ENCODE measurements at places on chromosomes 16 and 17.
A peak's percentile ranks its signal among the peaks of the same experiment; 100 is the strongest.

- DNase-seq, result no peak
Measured at GRCh38 chr17:75191584-75191983, 8.8 kb upstream of the SUMO2 start.

- no peak for DNase-seq
Measured at GRCh38 chr17:62931101-62931500, 34.9 kb upstream of the TANC2 start.

- no peak for DNase-seq
Measured at GRCh38 chr16:23893986-23894385, 58.2 kb downstream of the PRKCB start.

DNA sequence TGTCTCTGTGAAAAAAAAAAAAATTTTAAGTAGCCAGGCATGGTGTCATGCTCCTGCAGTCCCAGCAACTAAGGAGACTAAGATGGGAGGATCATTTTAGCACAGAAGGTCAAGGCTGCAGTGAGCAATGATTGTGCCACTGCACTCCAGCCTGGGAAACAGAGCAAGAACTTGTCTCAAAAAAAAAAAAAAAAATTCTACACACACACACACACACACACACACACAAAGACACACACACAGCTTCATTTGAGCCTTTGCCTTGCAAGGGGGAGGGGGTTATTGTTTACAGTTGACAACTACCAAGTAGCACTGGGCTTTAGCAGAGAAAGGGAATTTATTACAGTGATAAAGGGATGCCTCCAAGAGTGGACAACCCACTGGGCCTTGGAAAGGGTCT is 4.9 kb upstream of the POLR3E start:
- DNase-seq, result no peak

DNA sequence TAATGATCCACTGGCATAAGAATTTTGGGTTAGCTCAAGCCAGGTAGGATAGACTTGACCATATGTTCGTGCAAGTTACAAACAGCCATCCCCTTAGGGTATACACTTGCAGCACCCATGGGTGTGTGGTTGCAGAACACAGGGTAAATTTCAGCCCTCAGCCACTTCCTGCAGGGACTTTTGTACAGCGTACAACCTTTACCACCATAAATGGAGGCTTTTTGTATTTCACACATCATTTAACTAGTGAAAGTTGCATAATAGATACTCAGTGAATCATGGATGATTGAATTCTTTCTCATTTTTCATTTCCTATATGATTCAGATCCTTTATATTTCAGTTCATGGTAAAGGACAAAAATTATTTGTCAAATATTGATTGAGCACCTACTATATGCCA is 473.9 kb downstream of the CDH13 start:
- no peak for DNase-seq

GRCh38 chr17:48244121-48244711 is 136.7 kb downstream of the SNX11 start:
- no peak for DNase-seq

DNA sequence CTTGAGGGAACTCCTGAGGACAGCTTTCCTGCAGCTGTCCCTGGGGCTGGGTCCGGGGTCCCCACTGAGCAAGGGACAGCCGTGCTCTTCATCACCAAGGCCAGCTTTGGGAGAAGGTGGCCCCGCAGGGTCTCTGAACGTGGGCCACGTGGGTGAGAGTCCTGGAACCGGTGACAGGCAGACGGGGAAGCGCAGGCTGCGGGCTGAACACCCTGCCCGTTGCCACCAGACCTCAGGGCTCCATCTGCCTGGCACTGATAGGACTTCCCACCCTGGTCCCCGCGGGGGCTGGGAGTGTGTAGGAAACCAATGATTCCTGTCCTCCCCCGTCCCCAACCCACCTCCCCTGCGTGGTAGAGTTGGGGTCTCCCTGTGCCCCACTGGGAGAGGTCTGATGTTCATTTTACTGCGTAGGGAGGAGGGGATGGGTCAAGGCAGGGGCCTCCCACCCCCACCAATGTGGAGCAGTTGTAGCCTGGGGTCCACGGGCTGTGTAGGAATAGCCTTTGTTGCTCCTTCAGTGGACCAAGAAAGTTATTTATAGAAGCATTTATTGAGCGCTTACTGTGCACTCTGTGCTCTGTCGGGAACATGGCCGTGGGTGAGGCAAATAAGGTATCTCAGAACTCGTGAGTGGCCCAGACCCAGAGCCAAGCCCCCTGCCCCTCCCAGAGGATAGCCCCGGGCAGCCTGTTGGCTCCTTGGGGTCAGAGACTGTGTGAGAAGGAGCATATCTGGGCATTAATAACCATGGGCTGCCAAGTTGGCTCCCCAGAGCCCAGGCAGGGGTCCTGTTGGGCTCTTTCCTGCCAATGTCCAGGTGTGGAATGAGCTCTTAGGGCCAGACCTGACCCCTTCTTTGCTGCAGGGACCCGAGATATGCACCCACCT is 1.3 kb downstream of the ADGRG1 start:
- no peak for DNase-seq

DNA sequence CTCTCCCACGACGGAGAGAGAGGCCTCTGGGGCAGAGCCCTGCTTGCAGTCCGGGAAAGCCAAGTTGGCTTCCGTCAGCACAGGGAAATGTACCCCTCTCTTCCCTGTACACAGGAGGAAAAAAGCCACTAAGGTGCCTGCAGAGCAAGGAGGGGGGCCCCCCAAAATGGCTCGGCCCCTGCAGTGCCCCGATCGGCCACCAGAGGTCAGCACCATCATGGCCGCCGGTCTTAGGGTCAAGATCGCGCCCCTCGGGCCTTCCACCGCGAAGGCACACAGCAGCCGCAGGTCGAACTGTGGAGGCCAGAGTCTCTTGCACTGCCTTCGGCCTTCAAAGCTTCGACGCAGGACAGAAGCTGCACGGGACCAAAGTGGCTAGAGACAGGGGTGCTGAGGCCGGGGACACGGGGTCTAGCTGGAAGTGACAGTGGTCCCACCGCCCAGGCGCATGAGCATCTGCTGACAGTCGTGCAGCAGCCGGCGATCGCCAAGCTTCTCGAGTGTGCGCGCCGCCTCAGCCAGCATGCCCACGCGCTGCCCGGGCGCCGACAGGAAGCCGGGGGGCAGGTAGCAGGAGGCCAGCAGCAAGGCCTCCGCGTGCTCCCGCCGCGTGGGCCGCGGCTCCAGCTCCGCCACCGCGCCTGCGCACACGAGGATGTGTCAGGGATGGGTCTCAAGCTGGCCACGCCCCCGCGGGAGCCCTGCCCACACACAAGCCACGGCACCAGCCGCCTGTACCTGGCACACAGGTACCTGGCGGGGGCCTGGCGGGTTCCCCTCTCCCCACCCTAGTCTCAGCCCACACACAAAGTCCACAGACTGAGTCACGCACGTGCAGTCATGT is 24.4 kb downstream of the SREBF1 start:
- DNase-seq, result peak; percentile 94

DNA sequence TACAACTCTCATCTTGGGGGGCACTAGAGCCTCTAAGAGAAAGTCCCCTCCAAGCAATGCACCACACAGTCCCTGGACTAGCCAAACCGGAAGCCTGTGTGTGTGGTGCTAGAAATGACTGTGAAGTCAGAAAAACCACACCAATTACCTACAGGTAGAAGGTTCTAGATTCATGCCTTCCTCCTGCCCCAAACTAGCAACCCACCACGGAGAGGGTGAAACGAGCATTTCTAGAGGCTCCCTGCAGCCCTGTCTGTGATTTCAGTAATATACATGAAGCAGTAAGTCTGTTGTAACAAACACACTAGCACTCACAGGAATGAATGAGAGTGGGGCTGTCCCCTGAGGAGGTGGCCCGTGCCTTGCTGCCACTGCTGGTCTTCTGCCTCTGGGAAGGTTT is 13.6 kb downstream of the ZFHX3 start:
- DNase-seq, result no peak

DNA sequence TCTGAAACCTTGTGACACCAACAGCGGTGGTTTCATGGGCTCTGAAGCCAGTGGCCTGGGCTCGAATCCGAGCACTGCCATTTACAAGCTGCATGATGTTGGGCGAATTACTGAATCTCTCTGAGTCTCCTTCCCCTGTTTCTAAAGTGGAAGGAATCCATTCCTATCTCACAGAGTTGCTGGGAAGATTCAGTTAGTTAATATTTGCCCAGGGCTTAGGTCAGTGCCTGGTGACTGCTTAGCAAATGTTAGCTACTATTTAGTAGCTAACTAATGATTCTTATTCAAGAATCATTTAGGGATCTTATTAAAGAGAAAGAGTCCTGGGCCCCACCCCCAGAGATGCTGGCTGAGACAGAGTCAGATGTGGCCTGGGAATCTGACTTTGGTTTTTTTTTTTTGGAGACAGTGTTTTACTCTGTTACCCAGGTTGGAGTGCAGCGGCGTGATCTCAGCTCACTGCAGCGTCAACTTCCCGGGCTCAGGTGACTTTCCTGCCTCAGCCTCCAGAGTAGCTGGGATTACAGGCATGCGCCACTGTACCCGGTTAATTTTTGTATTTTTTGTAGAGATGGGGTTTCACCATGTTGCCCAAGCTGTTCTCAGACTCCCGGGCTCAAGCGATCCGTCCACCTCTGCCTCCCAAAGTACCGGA is 33.6 kb upstream of the RAI1 start:
- DNase-seq, result no peak

GRCh38 chr16:4317532-4318450 is 1.9 kb downstream of the GLIS2 start:
- no peak for DNase-seq

GRCh38 chr17:80706463-80706867 is 161.8 kb downstream of the RPTOR start:
- DNase-seq, result peak; percentile 36

DNA sequence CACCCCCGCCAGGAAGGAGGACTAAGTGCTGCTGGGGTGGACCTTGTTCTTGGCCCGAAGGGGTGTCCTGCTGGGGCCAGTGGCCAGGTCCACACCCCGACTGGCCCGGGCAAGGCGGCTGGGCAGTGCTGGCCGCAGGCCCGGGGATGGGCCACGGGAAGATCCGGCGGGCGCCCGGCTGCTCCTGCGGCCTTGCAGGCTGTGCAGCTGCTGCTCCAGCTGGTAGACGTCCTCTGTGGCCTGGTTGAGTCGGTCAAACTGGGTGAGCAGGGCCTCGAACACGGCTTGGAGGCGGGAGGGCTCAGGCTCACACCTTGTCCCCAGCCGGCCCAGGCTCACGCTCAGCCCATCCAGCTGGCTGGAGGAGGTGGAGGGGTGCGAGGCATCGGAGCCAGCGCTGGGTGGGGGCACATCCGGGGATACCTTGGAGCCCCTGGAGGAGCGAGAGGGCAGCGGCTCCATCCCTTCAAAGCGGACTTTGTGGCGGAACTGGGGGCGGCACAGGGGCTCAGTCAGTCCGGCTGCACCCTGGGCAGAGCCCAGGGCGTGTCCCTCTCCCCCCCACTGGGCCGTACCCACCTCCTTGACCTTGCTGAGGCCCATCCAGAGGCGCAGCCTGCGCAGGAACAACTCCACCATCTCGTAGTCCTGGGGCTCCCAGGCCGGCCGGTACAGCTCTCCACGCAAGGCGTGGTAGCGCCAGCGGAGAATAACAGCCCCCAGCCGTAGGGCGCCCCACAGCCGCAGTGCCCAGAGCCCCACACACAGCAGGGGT is 42.1 kb downstream of the TSC2 start:
- no peak for DNase-seq

- no peak for DNase-seq
Measured at GRCh38 chr17:41518789-41519449, at the start of gene KRT15. KRT15 (minus strand) TSS chr17:41518890; CDS start chr17:41518827, 63 bp downstream.

DNA sequence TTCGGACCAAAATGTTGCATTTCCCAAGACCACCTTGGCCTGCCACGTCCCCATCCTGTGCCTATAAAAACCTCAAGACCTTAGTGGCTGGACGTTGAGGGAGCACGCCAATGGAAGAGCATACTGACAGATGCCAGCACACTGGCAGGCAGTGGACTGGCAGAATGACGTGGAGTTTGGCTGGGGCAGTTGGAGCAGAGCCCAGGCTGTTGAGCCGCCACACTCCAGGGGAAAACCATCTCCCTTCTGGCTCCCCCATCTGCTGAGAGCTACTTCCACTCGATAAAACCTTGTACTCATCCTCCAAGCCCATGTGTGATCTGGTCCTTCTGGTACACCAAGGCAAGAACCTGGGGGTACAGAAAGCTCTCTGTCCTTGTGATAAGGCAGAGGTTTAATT is 494.1 kb downstream of the CDH11 start:
- DNase-seq, result no peak

DNA sequence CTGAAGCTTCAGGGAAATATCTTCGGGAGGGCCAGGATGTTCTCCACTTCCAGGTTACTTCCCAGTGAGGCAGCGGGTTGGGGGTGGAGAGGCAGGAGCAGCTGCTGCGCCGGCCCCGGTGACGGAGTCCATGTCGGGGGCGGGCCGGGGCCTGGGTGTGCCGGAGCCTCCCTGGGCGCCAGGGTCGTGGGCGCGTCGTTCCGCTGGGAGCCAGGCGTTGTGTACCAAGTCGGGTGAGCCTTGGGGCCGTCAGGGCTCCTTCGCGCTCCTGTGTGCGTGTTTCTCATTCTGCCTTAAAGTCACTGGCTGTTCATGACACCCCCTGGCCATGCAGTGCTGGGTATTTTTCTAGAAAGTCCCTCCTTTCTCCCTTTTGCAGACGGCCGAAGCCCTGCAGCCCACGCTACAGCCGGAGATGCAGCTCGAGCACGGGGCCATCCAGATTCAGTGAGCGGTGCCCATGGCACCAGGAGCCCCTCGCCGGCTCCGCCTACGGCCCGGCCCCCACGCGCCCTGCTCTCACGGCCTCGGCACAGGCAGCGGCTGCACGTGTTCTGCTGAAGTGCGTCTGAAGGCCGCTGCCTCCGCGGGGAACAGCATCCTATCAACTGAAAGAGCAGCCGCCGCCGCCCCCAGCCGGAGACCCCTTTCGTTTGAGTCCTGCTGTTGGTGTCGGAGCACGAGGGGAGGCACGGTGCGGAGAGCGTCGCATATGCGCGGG is 125.1 kb downstream of the BANP start:
- DNase-seq, result no peak

GRCh38 chr16:80573700-80574120 is 32.9 kb downstream of the DYNLRB2 start:
- no peak for DNase-seq

DNA sequence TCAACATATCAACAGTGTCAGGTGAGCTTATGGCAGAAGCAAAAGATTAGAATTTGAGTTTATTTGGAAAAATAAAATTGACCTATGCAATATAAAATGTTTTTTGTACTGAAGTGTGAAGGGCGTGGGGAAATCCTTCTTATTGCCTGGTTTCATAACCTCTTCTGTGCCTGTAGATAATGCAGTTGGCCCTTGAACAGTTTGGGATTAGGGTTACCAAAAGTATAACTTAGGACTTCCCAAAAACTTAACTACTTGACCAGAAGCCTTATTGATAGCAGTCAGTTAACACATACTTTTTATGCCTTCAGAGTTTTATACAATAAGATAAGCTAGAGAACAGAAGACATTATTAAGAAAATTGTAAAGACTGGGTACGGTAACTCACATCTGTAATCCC is 66.0 kb downstream of the TMC6 start:
- no peak for DNase-seq

GRCh38 chr17:16818821-16819683 is 129.0 kb downstream of the CCDC144A start:
- no peak for DNase-seq

- peak; percentile 90 for DNase-seq
Measured at GRCh38 chr16:85306071-85306792, 194.0 kb upstream of the CIBAR2 start.

GRCh38 chr17:37743612-37743874 is 1.3 kb downstream of the HNF1B start:
- DNase-seq, result peak; percentile 59

- no peak for DNase-seq
Measured at GRCh38 chr16:27841911-27842310, 221.6 kb downstream of the GSG1L start.

GRCh38 chr17:42068979-42069378 is 18.6 kb upstream of the C17orf113 start:
- DNase-seq, result no peak

- DNase-seq, result peak; percentile 83
Measured at GRCh38 chr17:3965118-3965800, 1.0 kb upstream of the ATP2A3 start.
